Stimulated activated CD4-positive, alpha-beta T cell treated with anti-CD3 and anti-CD28 coated beads, Interleukin-15, amount 100 ng/mL, for 48 hours (primary cell): ENCODE measurements at places on chromosomes 3 and 15.

DNA sequence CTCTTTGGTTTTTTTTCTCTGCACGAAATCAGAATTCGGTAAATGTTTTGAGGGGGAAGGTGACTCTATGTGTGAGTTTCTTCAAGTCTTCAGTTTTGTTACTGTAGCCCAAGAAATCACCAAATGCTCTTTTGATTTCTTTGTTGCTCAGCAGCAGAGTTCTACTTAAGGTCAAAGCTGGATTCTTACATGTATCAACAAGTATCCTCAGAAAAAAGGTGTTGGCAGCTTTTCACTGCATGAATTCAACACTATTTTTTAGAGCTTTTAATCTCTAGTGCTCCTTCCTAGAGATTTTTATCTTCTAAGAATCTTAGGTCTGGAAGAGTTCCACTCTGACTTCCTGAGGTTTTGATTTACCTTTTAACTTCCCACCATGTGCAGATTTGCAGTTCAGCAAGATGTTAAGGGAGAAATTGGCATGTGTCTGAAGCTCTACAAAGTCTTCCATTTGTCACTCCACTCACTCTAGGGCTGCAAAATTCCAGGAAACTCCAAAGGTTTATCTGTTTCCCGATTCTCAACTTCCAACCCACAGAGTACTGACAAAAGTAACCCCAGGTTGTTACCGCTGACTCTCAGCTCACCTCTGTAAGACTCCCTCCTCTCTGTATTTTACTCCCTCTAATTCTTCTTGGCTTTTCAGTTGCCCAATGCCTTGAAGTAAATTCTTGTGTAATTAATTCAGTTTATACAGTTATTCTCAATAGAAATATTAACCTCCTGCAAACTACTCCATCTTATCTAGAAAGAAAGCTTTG lies 13.3 kb upstream of the CD200 start:
- DNase-seq, result no peak

DNA sequence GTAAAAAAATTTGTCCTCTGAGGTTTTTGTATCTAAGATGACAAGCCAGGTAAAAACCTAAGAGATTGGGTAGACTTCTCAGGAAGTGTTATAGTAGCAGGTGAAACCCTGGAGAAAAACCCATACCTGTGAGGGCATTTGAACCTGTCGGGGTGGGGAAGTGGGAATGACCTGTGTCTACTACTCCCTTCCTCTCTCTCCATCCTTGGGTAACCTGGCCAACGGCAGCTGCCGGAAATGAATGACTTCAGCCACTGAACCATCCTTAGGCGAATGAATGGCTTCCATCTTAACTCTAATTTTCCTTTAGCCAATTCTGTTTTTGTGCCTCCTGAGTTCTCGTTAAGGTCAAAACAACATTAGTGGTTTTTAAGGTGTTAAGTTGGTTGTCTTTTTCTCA lies 16.8 kb downstream of the GPR15 start:
- DNase-seq, result no peak

- no peak for DNase-seq
These were observed 15.3 kb downstream of the PLXNB1 start for GRCh38 chr3:48414376-48415250.

DNA sequence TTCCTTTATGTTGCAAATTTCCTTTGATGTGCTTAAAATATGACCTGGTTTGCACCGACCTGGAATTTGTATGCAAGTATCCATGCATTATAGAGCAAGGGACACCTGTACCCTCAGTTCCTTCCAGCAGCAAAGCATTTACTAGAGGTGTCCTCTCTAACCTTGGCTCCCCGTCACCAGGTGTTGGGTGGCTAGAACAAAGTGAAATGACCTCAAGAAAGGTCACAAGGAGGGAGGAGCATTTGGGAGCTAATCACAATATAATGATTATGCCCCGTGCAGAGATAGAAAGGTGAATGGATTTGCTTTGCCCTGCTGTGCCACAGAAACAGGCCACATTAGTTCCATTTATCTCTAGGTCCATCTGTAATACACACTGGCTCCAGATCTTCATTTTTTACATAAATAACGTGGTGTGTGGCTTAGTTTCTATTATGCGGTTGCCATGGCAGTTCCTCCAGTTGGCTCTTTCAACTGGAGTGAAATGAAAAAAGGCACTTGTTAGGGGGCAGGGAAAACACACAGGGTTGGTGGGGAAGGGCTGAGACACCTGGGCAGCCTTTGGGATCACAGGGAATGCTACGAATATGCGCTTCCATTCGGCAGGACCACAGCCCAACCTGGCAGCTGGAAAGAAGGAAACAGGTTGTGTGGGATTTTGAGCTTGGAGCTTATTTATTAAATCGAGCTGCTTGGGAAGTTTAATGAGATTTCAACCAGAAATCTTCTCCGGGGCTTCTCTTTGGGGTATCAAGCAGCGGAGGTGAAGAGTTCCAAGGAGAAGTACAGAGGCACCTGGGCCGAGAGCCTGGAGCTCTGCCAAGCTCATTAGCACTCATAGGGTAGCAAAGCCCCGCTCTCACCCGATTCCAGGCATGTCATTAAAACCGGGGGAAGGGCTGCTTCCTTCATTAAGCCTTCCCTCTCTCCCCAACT lies 233.5 kb upstream of the ST8SIA2 start:
- no peak for DNase-seq

DNA sequence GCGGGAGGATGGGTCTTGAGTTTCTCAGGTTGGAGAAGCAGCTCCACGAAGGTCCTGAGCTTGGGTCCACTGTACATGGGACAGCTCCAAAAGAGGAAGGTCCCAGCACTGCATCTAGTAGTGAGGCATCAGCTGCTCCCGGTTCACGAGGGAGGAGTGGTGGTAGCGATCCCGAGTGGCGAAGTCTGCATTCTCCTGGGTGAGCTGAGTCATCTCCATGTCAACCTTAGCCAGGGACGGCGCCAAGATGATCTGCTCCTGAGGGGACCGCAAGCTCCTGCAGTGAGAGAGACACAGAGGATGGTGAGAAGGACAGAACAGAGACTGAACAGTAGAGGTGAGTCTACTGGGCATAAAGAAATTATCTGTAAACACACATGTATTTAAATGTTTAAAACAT lies 28.0 kb upstream of the HEG1 start:
- DNase-seq, result no peak

DNA sequence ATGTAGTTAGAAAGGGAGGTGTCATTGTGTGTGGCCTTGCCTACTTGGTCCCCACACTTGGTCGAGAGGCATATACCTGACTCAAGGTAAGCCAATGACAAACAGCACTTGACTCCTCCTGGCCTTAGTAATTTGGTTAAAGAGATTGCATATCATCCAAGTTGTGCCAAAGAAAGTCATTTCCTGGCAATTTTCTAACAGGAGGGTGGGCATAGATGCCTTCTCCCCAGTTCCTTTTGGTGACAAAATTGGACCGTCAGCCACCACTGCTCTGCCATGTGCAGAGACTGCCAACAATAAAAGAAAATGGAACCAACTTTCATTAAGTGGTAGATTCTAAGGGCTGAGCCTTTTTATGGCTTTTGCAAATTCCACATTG lies 7.9 kb upstream of the LEKR1 start:
- DNase-seq, result no peak

GRCh38 chr15:87604857-87605446 lies 651.6 kb downstream of the NTRK3 start:
- DNase-seq, result no peak

- DNase-seq, result no peak
These were observed 383.7 kb downstream of the GAP43 start for GRCh38 chr3:116007000-116007399.

DNA sequence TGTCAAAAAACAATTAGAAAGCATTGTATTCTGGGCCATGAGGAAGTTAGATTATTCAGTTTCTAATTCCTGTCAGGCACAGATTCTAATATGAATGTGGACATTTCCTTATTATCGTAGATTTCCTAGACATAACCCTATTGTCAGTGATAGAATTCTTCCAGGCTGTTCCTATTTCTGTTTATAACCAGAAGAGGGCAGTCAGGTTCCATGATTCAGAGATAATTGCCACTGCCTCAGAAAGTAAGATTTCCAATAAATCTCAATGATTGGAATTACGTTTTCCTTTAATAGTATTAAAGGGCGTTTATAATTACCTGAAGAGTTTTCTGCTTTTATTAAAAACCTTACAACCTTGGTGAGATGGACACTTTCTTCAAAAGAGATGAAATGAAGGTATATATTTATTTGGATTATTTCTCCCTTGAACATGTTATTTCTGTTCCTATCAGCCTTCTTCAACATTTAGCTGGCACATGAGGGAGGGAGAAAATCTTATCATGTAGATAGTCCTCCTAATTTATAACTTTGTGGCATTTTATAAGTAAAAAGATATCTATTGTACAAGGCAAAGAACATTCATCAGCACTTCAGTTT lies 439.2 kb downstream of the MCTP2 start:
- no peak for DNase-seq

DNA sequence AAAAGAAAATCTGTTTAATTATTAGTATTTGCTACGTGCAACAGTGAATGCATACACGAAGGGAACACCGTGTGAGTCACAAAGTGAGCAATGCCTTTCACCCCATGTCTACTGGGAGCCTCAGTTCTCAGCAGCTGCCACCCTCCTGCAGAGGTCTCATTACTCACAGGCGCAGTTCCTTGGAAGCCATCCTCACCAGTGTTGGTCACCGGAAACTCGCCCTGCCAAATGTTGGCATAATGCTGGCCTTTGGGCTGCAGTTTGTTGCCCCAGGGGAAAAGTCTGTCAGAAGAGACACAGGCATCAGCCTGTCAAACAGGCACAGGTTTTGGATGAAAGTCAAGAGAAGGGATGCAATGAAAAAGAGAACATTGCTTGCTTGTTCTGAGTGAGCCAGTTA lies 50.1 kb downstream of the SUMF1 start:
- no peak for DNase-seq

DNA sequence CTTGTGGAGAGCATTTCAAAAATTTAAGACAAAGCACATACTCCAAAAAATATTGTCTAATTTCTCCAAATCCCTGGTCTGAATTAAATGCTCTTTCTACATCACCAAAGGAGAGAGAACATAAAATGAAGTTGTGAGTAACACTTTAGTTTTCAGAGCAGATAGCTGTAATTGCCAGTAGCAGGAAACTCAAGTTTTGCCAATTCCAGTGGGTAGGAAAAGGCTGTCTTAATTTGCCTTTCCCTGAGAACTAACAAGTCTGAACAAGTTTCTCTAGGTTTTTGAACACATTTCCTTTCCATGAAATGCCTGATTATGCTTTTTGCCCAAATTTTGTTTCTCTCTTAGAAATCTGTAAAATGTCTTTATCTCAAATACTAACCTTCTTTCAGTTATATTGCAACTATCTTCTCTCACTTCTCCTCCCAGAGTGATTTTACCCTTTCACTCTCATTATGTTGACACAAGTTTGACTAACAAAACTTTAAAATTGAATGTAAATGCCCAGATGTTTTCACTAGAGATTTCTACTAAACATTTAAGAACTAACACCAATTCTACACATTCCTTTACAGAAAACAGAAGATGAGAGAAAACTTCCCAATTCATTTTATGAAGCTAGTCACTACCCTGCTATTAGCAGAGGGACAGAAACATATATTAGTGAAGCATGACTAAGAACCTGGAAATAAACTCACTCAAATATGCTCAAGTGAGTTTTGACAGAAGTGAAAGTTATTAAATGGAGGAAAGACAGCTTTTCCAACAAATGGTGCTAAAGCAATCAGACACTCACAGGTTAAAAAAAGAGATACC lies 38.4 kb downstream of the RFX7 start:
- no peak for DNase-seq

DNA sequence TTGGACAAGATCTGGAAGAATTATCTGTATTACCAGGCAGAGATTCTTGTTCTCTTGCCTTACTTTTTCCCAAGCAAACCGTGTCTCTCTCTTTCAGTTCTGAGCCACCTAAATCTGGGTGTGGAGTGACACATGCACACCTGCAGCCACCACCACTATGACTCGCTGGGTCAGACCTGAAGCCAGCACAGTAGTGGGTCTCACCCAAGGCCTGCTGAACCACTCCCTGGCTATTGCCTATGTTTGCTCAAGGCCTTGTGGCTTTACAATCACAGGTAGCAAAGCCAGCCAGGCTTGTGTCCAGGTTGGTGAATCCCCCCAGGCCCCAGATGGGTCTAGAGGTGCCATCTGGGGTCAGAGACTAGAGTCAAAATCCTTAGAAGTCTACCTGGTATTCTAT lies 28.7 kb upstream of the COPB2 start:
- no peak for DNase-seq

GRCh38 chr3:183800243-183800863 lies 25.0 kb downstream of the MAP6D1 start:
- DNase-seq, result no peak

DNA sequence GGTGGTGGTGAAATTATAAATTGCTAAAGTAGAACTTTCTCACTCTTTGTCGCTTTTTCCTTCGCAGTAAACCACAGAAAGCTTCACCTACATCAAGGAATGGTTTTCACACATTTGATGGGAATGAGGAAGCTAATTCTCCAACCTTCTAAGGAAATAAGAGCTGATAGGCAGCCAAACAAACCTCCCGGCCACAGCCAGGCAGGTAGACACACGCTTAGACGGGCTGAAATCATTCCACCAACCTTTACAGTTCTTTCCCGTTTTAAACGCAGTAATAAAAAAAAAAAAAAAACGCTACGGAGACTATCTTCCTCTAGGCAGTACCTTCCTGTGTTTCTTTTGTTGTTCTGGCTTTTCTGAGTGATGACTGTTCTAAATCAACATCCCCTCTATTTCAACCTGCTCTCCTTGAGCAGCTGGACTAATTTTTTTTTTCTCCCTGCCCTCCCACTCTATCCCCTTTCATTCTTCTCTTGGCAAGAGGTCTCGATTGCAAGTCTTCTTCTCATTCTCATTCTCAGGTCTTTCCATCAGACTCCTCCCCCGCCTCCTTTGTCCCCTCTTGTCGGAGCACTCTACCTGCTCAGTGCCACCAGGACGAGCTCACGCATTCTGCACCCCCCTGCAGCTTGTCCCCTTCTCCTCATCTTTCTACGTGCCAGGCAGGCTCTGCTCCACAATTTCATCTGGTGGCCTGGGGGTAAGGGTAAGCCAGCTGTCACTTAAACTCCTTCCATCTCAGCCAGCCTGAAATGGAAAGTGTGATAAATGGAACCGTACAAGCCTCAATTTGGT lies 391.1 kb upstream of the MDFIC2 start:
- DNase-seq, result no peak

GRCh38 chr15:64105113-64105704 lies 9.4 kb downstream of the SNX1 start:
- no peak for DNase-seq

DNA sequence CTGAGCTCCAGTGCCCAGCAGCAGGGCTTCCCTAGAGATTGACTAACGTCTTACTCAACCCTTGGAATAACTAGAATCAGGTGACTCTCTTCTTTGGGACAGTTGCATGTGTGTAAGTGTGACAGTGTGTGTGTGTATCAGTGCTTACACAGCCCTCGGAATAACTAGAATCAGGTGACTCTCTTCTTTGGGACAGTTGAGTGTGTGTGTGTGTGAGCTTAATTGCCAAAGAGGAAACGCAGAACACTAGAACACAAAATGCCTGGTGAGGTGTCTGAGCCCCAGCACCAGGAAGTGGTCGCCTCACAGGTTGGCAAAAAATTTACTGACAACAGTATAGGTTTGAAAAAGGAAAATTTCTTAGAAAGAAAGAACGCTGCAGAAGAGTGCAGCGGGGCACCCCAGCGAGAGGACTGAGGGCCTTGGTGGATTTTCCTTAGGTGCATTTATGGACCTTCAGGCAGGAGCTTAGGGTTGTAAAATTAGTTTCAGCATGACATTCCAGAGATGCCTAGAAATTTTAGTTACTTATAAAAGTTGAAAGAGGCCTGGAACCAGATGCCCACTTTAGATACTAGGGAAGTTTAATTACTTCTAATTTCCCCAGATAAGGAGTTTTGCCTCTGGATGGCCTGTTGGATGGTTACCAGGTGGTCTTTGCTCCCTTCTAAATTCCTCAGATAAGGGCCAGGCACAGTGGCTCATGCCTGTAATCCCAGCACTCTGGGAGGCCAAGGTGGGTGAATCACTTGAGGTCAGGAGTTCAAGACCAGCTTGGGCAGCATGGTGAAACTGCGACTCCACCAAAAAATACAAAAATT lies 3.7 kb upstream of the WDR82 start:
- DNase-seq, result no peak
